Astrocyte of the cerebellum (primary cell): ENCODE measurements at places on chromosomes 3 and 15.

DNA sequence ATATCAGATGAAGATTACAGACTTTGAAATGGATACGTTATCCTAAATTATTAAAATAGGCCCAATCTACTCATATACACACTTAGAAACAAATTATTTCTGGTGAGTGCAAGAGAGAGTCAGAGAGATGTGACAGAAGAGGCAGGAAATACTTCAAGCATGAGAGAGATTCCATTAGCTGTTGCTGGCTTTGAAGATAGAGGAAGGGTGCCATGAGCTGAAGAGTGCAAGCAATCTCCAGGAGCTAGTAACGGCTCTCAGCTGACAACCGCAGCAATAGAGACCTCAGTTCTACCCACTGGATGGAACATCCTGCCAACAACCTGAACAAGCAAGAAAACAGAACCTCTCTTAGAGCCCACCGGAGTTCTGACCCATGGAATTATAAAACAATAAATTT, 270.7 kb upstream of the SLITRK3 start:
- no peak for DNase-seq

DNA sequence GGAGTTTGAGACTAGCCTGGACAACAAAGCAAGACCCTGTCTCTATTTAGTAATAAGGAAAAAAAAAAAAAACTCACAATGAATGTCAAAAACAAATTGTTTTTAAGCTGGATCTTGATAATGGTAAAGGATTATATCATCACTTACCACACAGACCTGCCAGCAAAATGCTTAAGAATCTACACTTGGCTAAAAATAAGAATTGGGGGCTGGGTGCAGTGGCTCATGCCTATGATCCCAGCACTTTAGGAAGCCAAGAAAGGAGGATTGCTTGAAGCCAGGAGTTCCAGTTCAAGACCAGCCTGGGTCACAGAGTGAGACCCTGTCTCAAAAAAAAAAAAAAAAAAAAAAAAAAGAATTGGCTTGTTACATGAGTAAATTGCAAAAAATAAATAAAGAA, 31.0 kb downstream of the ACAP2 start:
- DNase-seq = no peak

DNA sequence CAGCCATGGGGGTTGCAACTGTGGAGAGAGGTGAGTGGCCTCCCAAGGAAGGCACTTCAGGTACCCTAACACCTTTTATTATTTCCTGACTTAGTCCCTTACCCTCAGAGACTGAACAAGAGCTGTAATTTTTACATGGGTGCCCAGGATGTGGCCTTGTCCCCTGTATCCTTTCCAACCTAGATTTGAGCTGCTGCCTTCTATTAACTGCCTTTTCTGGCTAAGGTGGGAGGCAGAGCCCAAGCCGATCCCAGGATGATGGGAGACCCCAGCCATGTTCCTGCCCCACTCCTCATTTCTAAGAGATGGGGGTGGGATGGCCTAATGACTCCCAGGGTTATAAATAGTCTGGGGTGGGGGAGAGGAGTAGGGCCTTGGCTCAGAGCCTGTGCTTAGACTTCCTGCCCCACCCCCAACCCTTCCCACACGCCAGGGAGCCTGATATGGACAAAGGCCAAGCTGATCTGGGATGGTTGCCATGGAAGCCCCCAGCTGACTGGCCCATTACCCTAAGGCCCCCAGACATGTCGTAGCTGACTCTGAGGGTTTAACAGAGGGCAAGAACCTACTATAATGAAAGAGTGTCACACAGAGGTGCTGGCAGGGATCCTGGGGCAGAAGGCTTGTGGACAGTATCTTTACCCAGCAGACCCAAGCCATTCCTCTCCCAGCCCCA, 1.9 kb downstream of the KLHDC8B start:
- DNase-seq = no peak

DNA sequence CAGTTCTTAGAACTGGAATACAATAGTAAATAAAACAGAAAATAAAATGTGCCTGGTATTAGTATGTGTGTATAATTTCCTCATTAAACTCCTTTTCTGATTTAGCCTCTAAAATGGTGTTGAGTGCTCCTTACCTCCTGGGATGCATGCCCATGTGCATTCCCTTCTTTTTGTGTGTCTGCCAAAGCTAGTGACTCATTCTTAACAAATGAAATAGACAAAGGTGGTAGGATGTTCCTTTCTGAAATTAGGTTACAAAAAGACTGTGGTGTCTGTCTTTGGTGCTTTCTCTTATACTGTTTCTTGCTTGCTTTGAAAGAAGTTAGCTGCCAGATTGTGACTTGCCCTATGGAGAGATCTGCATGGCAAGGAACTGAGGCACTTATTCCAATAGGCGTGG, 623.7 kb downstream of the GRM7 start:
- DNase-seq = peak; percentile 68

GRCh38 chr15:56180851-56181250, 62.8 kb downstream of the RFX7 start:
- DNase-seq = no peak

DNA sequence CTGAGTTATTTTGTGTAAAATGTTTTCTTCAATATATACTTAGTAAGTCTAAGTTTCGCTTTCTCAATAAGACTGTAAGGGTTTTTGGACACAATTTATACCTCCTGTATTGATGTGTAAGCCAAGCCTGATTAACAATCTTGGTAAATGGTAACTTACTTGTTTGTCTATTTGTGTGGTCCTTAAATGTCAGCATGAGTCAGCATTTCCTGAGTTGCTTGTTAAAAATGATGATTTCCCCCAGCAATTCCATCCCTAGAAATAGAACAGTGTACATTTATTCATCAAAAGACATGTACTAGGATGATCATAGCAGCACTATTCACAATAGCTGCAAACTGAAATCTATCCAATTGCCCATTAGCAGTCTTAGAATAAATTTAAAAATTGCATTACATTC, 53.4 kb upstream of the LRIG1 start:
- no peak for DNase-seq

DNA sequence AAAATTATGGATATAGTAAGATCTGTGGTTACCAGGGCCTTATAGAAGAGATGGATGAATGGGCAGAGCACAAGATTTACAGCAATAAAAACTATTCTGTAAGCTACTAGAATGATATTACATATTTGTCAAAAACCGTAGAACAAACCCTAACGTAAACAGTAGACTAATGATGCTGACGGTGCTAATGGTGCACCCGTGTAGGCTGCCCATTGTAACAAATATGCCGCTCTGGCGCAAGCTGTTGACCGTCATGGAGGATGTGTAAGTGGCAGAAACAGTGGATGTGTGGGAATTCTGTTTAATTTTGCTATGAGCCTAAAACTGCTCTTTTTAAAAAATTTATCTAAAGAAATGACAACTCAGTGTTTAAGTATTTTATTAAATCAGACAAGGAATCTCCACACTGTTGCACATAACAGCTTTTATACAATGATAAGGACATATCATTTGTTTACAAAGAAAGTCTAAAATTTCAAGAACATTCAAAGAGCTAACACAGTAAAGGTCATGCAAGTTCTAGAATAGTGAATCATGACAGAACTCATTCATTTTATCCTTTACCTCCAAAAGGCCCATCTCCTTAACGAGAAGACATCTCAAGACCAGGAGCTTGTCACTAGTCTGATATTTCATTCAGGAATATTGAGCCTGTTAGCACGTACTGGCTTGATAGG, 32.8 kb downstream of the TFRC start:
- DNase-seq = no peak

DNA sequence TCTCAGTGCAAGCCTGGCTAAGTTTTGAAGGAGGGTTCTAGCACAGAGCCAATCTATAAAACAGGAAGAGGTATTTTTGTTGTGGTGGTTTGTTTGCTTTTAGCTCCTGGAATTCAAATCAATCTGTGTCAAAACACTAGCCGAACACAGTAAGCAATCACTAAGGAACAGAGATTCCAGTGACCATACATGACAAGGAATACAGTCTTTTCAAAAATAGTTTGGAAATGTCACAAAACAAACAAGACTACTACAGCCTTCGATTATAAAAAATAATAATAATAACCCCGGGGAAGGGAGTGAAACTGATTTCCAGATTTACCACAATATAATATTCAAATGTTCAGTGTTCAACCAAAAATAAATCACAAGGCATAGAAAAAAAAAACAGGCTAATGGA, 166.5 kb downstream of the OCA2 start:
- DNase-seq = no peak

DNA sequence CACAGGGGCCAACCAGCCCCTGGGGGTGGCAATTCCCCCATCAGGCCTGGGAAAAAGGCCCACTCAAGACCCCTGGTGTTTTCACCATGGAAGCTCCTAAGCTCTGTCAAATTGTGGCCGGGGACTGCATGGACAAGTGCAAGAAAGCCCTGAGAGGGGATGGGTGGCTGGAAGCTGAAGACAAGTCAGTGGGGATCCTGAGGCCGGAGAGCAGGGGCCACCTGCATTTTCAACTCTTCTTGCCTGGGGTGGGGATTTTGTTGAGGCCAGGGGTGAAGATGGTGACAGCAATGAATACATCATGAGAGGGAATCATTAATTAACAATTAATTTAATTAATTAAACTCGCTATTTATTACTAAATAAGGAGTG, 33.9 kb downstream of the FEM1B start:
- DNase-seq = no peak

- no peak for DNase-seq
These were observed 14.6 kb downstream of the MELTF start for GRCh38 chr3:197014942-197015575.

- no peak for DNase-seq
These were observed 62.9 kb downstream of the EFCAB12 start for GRCh38 chr3:129365296-129366136.

GRCh38 chr15:80582816-80583423, 112.2 kb upstream of the ABHD17C start:
- no peak for DNase-seq

DNA sequence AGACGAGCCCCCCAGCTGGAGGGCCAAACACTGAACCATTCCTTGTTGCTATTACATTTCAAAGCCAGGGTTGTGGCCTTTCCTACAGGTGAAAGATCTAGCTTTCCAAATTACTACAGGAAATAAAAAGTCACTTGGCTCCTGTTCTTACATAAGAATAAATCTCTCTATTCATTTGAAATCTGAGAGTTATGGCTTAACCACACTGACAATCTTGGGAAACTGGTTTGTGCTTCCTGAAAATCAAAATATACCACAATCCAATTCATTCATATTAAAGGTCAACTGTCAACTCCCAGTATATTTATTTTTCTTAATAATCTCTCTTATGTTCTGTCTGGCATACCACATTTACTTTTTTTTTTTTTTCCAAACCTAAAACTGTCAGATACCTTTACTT, 103.7 kb upstream of the LMOD3 start:
- DNase-seq = no peak

GRCh38 chr15:96472681-96473080, 142.2 kb downstream of the NR2F2 start:
- DNase-seq = no peak

DNA sequence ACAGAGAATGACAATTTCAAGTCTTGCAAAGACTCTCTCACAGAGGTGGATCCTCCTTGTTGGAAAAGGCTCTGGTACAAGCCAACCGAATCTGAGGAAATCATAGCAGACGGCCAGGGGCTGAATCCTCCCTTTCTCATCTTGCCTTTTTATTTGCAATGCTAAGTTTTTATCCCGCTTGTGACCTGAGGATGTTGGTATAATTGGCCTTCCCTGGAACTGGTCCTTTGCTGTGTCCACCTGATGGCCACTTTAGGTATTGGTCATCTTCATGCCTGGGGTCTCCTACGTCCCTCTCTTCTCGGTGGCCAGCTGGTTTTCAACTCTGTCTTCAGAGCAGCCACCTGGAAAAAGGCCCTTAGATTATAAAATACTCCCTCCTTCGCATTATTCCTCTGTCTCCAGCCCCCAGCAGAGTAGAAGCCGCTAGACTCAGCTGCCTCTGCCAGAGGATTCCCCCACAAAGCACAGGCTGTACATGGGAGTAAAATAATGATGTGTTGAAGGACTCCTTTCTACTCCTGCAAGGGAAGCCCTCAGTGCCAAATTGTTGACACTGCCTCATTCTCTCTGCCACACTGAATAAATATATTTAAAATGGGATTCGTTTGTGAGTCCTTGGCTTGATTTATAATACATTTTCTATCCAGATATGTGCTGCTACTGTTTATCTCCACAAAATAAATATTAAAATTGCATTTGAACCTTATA, 208.9 kb upstream of the CFAP20DC start:
- no peak for DNase-seq

GRCh38 chr15:51044037-51044727, 50.5 kb downstream of the TNFAIP8L3 start:
- no peak for DNase-seq

DNA sequence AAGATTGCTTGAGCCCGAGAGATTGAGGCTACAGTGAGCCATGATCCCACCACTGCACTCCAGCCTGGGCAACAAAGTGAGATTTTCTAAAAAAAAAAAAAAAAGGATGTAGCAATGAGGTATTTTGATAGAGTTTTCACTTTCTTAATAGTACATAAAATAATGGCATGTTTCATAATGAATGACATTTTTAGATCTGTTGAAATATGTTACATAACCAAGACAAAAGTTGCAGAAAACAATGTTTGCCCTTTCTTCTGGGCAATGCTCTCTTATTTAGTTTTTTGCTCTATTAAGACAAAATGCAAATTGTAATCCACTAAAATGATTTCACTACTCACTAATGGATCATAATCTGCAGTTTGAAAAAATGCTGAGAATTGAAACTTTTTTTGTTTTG, 4.4 kb upstream of the MAPK6 start:
- DNase-seq = no peak

DNA sequence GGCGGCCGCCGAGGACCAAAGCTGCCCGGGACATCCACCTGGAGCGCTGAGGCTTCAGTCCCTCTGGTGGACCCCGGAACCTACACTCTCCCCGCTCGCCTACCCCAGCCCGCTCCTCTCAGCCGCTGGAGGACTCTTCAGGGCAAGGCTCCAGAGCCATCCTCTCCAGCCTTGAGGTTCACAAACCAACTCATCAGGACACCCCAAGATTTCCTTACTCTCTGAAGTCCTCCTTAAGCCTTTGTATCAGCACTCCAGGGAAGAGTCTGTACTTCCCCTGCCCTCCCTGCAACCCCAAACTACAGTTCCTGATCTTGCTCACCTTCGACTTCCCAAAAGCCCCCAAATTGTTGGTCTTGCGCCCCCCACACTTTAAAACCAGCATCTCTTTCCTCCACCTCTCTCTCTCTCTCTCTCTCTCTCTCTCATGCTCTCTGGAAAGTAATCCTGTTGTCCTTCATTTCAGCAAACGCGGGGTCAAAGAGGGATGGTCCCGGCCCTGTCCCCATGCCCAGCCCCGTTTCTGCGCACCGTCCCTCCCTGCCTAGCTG, 438 bp downstream of the THBS1 start:
- DNase-seq = no peak

GRCh38 chr3:20974396-20974795, 776.6 kb downstream of the ZNF385D start:
- DNase-seq = no peak

- no peak for DNase-seq
These were observed 58.8 kb upstream of the ARL6 start for GRCh38 chr3:97705764-97706163.
